ENCODE measurements at places on chromosomes 3 and 15. TPM values are rescaled to one million over a fixed set of nuclear protein-coding genes. Genes with fewer than 3 reads are reported as not detected.

GRCh38 chr3:72319194-72320094 is 528.8 kb downstream of the SHQ1 start:
- DNase-seq = no peak

- DNase-seq = no peak
Observed at GRCh38 chr3:139674571-139675260, 3.1 kb downstream of the NMNAT3 start.

DNA sequence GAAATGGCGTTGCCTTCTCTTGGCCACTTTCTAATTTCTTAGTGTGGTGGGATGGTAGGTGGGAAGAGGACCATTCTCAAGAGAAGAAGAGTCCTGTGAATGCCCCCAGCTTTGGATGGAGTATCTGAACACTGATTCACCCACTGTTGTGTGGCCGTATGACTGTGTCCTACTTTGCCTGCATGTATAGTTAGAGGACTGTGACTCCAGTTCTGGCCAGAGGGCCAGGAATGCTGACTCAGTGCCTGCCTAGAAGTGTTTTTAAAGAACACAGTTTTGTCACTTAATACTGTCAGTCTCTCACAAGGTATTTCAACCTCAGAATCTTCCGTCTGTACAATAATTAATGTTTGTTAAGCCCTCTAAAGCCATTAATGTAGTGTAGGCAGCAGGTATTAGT is 2.1 kb downstream of the SEC61A1 start:
- no peak for DNase-seq

GRCh38 chr3:44396200-44397171 is 57.9 kb downstream of the TCAIM start:
- no peak for DNase-seq

GRCh38 chr3:32148351-32148750 is 41.9 kb downstream of the GPD1L start:
- no peak for DNase-seq

Gene SPTBN5
- total RNA-seq = 2.2 TPM

Gene TUSC7
- total RNA-seq = not detected

DNA sequence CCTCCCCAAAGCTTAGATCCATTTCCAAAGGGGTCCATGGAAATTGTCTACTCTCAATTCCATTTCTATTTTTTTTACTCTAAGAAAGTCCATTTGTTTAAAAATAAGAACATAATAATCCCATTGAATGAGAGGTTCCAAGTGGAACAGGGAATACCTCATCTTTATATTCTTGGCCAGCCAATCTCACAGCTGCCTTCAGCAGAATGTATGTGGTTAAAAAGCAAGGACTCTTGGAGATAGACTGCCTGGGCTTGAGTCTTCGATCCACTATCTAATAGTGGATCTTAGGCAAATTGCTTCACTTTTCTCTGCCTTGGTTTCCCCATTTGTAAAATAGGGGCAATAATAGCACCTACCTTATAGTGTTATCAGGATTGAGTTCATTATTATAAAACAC is 24.5 kb upstream of the CAPN7 start:
- DNase-seq = no peak

Gene OR5K2
- not detected for total RNA-seq

Gene RASGRP1
- 1.2 TPM for total RNA-seq

DNA sequence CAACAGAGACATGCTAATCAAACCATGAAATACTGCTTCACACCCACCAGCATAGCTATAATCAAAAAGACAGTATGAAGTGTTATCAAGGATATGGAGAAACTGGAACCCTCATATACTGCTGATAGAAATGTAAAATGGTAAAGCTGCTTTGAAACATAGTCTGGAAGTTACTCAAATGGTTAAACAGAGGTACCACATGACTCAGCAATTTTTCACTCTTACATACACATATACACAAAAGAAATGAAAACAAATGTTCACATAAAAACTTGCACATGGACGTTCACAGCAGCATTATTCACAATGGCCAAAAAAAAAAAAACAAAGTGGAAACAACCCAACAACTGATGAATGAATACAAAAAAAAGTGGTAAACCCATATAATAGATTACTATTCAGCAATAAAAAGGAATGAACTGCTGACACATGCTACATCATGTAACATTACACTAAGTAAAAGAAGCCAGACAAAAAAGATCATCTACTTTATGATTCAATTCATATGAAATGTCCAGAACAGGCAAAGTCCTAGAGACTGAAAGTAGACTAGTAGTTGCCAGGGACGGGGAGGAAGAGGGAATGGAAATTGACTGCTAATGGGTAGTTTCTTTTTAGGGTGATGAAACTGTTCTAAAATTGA is 23.2 kb downstream of the ZNF148 start:
- DNase-seq = no peak

DNA sequence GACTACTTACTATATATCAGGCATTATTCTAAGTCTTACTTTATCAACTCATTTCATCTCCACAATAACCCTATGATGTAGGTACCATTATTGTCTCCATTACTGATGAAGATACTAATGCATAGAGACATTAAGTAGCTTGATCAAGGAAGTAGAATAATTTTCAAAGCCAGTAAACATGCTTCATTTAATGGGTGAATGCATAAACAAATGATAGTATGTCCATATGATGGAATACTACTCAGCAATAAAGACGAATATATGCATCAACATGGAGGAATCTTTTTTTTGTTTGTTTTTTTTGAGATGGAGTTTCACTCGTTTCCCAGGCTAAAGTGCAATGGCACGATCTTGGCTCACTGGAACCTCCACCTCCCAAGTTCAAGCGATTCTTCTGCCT is 184.9 kb downstream of the FMN1 start:
- DNase-seq = no peak

GRCh38 chr15:64058279-64058678 is 12.0 kb upstream of the DAPK2 start:
- no peak for DNase-seq
